Naive B cell (primary cell): ENCODE measurements at places on chromosomes 5 and 9.

GRCh38 chr5:76256116-76256889 lies 146.8 kb upstream of the IQGAP2 start:
- no peaks in the 10 kb centered on the region for H3K36me3 ChIP-seq
- H3K27me3 ChIP-seq = peaks cover 8% of the 10 kb centered on the region
- DNase-seq = peak; percentile 23
- H3K27ac ChIP-seq = no peak overlapping the region

DNA sequence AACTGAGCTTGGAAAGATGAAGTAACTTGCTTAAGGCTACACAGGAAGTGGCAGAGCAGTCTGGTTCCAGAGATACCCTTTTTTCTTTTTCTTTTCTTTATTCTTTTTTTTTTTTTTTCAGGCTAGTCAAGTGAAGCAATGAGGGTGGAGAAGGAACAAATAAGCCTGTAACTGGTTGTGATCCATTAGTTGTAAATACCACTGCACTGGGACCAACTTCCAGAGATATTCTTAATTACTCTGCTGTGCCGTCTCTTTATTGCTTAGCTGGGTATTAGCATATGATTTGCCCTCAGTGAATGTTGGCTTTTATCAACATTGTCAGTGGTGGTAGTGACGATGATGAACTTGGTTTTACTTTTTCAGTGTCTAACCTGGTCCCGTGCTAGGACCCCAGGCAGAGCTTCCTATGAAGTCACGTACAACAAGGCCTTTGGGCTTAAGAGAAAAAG lies 26.7 kb downstream of the LNPEP start:
- peak overlapping the region; percentile 69 for H3K27ac ChIP-seq
- H3K4me3 ChIP-seq = peak overlapping the region; percentile 81
- no peaks in the 10 kb centered on the region for H3K36me3 ChIP-seq
- H3K27me3 ChIP-seq = no peaks in the 10 kb centered on the region

DNA sequence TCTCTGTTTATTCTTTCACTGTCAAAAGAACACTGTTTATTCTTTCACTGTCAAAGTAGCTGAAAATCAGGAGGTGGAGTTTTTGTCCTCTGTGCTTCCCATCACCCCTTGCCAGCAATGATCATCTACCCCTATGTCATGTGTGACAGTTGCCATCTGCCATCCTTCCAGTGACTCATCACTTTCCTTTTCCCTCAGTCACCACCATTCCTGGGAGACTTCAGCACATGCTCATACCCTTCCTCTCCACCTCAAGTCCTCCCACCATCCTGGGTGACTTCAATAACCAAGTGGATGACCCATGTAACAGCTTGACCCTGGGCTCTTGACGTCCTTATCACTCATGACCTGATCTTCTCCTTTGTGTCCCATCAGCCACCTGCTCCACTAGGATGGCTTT lies 43.3 kb upstream of the RASEF start:
- no peaks in the 10 kb centered on the region for H3K4me1 ChIP-seq
- no peak for DNase-seq
- no peak overlapping the region for H3K27ac ChIP-seq
- no peak overlapping the region for H3K4me3 ChIP-seq

- no peak for DNase-seq
- peaks cover 6% of the 10 kb centered on the region for H3K4me1 ChIP-seq
- H3K27me3 ChIP-seq = peaks cover 39% of the 10 kb centered on the region
- H3K27ac ChIP-seq = no peak overlapping the region
These were observed 27.4 kb downstream of the PDE6A start for GRCh38 chr5:149917073-149917676.

- no peak overlapping the region for H3K4me3 ChIP-seq
- no peak overlapping the region for H3K27ac ChIP-seq
- H3K27me3 ChIP-seq = no peaks in the 10 kb centered on the region
- no peaks in the 10 kb centered on the region for H3K36me3 ChIP-seq
- no peak for DNase-seq
These were observed 46.2 kb upstream of the KIF2A start for GRCh38 chr5:62259699-62260250.

DNA sequence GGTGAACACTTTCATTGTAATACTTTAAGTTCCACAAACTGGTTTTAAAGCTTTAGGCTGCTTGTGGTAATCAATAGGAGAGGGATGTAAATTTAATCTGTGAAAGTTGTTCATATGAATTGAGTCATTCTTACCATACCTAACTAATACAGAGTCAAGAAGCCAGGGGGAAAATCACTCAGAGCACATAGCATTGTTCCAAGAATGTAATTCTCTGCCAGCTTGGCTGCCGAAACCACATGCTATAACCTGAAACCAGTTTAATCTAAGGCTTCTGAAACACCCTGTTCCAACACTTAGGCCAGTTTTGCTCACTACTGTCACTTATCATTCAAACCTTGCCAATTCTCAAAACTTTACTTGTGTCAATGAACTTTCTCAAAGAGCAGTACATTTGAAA lies 528.8 kb upstream of the GRAMD2B start:
- H3K4me3 ChIP-seq = no peak overlapping the region
- H3K36me3 ChIP-seq = no peaks in the 10 kb centered on the region
- H3K27ac ChIP-seq = no peak overlapping the region
- no peaks in the 10 kb centered on the region for H3K4me1 ChIP-seq
- no peak for DNase-seq

DNA sequence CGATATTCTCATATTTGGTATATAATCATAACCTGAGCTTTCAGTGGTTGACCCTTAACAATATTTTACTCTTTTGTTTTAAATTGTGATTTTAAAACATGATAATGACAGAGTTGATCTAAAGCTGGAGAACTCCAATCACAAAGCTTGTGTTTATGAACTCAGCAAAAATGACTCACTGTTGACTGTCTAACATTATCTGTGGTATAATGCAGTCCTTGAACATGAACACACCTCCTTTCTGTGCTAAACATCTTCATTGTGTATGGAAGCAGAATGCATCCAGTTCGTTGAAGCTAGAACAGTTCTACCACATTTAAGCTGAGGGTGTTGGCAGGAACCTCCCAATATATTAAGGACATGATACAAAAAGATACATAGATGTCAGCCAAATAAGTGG lies 1030.2 kb upstream of the SEMA6A start:
- no peak overlapping the region for H3K4me3 ChIP-seq
- no peaks in the 10 kb centered on the region for H3K27me3 ChIP-seq
- H3K27ac ChIP-seq = no peak overlapping the region
- DNase-seq = no peak

- no peaks in the 10 kb centered on the region for H3K27me3 ChIP-seq
- H3K4me1 ChIP-seq = no peaks in the 10 kb centered on the region
- H3K27ac ChIP-seq = no peak overlapping the region
- no peaks in the 10 kb centered on the region for H3K36me3 ChIP-seq
These were observed 8.2 kb downstream of the OR1K1 start for GRCh38 chr9:122808141-122808540.

- DNase-seq = no peak
- H3K36me3 ChIP-seq = no peaks in the 10 kb centered on the region
- H3K4me3 ChIP-seq = no peak overlapping the region
- H3K27ac ChIP-seq = peak overlapping the region; percentile 83
These were observed 136.3 kb downstream of the ASTN2 start for GRCh38 chr9:117278471-117279035.

DNA sequence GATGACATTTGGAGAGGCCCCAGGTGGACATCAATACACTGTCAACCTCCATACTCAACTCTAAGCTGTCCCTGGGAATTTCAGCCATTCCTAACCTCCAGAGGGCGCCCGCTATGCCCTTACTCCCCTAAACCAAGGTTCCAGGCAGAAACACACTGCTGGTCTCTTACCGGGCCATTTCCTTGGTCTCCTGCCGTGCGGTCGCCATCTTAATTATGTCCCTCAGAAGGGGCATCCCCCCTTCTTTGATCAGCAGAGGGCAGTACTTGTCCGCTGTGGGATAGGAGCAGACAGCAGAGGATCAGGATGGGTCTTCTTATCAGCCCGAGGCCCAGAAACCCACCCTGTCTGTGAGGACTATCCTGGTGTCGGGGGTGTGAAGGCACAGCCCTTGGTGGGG lies 9.3 kb upstream of the ZDHHC12 start:
- no peak overlapping the region for H3K4me3 ChIP-seq
- H3K4me1 ChIP-seq = peaks cover 13% of the 10 kb centered on the region
- peaks cover 5% of the 10 kb centered on the region for H3K36me3 ChIP-seq
- DNase-seq = peak; percentile 17

DNA sequence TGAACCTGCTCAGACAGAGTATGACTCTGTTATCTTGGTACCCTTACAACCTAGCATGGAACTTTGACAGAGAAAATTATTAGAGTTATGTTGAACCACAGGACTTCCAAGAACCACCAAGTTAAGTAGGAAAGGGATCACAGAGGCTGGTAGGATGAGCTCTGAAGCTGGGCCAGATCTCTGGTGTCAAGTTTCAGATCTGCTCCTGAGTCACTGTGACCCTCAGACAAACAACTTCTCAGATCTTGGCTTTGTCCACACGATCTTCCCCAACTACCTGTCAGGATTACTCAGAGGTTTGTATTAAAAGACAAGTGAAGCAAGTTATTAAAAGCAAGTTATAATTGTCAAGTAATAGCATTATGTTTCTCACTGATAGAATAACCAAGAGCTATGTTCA lies 189.0 kb downstream of the SEC61B start:
- H3K4me3 ChIP-seq = no peak overlapping the region
- H3K36me3 ChIP-seq = no peaks in the 10 kb centered on the region
- no peak overlapping the region for H3K27ac ChIP-seq
- peaks cover 2% of the 10 kb centered on the region for H3K27me3 ChIP-seq

DNA sequence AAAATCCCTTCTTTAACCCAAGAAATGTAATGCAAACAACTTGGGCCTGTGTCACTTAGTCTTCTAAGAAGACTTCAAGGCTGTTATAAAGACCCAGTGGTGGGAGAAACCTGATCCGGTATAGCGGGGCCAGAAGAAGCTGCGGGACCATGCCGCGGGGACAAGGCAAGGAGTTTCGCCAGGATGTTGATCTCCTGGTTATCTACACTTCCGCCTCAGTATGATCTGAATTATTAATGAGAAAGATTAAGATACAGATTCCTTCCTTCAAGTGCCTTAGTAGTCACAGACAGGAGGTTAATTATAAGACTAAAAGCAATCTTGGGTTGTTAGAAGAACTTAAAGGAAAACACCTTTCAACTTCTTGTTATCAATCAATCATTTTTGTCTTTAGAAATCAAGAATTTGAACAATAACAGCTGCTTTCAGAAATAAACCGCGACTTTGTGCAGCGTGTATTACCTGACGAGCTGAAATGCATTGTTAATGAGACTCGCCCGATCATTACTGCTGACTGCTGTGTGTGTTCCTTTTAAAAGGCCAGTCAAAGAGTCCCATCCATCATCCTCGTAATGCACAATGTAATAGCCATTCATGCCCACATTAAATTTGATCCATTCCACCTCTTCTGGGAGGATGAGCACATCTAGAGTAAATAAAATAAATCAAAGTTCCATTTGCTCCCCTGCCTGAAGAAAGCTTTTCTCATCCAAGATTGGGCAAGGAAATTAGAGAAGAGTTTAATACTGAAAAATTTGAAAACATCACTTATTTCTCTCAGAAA lies 22.2 kb downstream of the ERAP1 start:
- peak overlapping the region; percentile 66 for H3K27ac ChIP-seq
- no peak for DNase-seq
- peaks cover 25% of the 10 kb centered on the region for H3K36me3 ChIP-seq
- H3K27me3 ChIP-seq = no peaks in the 10 kb centered on the region
- no peaks in the 10 kb centered on the region for H3K4me1 ChIP-seq

DNA sequence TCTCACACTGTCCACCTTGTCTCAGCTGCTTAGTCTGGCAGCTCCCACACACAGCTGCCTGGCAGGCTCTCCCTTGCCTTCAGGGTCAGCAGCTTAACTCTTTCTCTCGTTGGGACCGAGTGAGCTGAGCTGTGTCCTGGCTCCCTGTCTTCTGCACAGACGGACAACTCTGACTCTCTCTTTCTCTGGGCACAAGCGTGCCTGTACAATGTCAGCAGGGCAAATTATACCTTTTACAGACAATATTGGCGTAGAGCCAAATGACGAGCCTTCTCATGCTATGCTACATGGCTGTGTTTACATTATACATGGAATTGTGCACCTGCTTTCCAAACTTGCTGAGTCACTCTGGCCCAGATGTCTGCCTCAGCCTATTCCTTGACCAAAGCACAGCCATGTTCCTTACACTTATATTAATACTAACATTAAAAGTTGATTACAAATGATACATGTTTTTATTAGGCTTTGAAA lies 188.6 kb downstream of the CYLC2 start:
- H3K4me1 ChIP-seq = no peaks in the 10 kb centered on the region
- no peak for DNase-seq
- H3K4me3 ChIP-seq = no peak overlapping the region
- no peaks in the 10 kb centered on the region for H3K27me3 ChIP-seq
- H3K36me3 ChIP-seq = no peaks in the 10 kb centered on the region
- H3K27ac ChIP-seq = no peak overlapping the region

DNA sequence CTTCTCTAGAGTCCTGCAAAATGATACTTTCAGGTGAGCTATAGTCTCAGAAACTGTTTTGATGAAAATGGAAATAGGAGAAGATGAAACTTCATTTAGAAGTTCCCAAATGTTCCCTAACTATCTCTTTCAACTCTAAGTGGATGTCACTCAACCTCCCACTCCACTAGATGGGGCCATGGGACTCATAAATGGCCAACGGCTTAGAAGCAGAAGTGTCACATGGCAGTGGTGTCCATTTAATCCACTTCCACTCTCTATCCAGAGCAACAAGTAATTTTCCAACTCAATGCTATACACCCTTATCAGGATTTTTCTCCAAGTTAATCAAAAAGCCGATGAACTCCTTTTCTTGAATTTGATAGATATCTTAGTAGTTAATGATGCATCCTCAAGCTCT lies 295.7 kb downstream of the EDIL3 start:
- no peaks in the 10 kb centered on the region for H3K27me3 ChIP-seq
- DNase-seq = no peak
- H3K4me1 ChIP-seq = no peaks in the 10 kb centered on the region
- no peaks in the 10 kb centered on the region for H3K36me3 ChIP-seq
- no peak overlapping the region for H3K4me3 ChIP-seq

GRCh38 chr5:54146390-54146789 lies 164.0 kb downstream of the ARL15 start:
- peaks cover 6% of the 10 kb centered on the region for H3K4me1 ChIP-seq
- DNase-seq = no peak
- H3K27me3 ChIP-seq = no peaks in the 10 kb centered on the region
- H3K36me3 ChIP-seq = peaks cover 35% of the 10 kb centered on the region

DNA sequence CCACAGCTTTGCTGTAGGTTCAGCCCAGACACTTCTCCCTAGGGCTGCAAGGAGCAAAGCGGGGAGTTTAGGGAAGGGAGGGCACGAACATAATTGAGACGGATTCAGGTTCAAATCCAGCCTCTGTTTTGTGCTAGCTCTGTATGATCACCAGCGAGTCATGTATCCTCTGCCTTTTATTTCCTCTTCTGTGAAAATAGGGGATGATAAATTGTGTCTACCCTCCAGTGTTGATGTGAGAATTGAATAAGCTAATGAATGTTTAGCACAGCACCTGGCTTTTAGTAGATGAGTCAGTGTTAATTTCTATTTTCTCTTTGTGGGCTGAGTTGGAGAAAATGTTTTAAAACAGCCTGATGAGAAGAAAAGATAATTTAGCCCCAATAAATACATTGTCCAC lies 6.2 kb downstream of the MLANA start:
- H3K4me1 ChIP-seq = no peaks in the 10 kb centered on the region
- H3K27me3 ChIP-seq = no peaks in the 10 kb centered on the region
- peaks cover 16% of the 10 kb centered on the region for H3K36me3 ChIP-seq
- H3K27ac ChIP-seq = no peak overlapping the region
- DNase-seq = no peak
- H3K4me3 ChIP-seq = no peak overlapping the region
